ENCODE measurements at places on chromosomes 12 and 14.
A peak's percentile ranks its signal among the peaks of the same experiment; 100 is the strongest.

DNA sequence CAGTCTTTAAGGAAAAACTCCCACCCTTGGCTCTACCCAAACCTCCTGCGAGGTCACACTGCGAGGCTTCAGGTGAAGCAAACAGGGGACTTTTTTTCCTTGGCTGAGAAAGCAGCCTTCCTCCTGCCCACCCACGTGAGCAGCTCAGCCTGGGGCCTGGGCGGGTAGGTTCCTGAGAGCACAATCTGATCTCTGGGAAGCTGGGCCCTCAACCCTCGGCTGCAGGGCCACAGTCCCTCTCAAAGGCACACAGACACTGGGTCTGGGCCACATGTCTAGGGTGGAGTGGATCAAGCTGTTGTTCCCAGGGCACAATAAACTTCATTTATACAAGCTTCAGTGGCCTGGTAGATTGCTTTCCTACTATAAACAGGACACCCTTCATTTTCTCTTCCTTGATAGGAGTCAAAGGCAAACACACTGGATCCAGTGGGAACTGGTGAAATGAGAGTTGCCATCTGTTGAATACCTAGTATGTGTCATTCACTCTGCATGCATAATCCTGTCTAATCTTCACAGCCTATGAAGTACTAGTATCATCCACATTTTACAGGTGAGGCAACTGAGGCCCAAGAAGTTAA is 41.3 kb upstream of the PNMA1 start:
- DNase-seq = no peak

- DNase-seq = no peak
These were observed 4.2 kb downstream of the RARG start for GRCh38 chr12:53227836-53228235.

DNA sequence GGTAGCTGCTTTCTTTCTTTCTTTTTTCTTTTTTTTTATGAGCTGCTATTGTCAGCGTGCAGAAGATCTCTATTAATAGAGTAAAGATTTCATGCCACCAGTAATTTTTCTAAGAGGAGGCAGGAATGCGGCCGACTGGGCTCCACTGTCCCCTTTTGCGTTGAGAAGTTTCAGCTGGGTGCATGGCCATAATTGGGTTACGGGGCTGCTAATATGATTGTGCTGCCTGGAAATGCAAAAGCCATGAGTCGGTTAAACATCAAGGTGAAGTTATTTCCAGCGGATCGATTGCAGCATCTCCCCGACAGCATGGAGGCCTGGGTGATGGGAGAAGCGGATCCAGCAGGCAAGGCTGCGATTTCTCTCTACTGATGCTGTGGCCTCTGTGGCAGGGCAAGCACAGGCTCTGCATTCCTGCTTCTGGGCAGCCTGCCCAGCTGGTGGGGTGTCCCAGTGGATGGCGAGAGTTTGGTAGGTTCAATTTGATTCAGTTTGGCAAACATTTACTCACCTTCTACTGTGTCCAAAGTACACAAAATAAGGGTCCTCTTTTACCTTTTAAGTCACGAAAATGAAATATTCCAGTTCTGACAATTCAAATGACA is 54.4 kb upstream of the PRMT8 start:
- DNase-seq = no peak

DNA sequence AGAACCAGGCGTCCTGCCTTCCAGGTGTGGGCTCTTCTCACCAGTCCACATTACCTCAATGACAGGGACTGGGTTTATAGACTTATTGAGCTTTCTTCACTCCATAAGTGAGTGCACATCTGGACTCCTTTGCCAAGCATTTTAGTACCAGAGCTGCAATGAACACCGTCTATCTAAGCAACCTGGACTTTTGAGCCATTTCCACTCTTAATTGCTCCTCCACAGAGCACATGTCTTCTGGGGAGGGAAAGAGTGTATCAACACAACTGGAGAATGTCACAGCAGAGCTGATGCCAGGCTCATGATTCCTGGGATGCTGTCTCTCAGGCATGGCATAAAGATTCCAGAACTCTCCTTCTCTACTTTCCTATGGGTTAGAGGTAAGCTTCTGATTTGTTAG is 43.0 kb upstream of the BDKRB2 start:
- DNase-seq = no peak

DNA sequence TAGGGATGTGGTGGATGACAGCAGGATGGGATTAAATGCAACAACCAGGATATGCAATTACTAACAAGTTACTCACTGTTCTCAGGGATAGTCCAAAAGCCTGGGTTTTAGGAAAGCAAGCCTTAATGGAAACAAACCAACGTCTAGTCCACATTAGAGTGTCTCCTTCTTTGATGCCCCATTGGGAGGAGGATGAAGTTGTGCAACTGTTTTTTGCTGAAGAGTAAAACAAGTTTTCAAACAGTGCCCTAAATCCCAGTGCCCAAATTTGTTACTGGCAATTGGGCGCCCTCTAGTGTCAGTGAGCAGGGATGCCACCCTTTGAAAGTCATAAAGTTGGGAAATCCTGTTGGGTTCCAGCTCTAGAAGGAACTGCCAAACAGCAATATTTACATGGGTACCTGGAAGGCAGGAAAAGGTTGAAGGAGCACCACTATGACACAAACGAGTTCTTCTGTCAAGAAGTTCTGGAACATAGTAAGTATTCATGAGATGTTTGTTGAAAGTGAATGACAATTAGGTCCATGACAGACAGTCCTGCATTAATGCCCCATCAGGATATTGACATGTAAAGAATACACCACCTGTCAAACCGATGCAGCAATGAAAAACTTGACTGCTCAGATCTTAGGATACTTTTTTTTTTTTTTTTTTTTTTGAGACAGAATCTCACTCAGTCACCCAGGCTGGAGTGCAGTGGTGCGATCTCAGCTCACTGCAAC is 11.1 kb upstream of the DPF3 start:
- peak; percentile 26 for DNase-seq

- no peak for DNase-seq
These were observed 201.5 kb upstream of the CAND1 start for GRCh38 chr12:67067453-67068203.

GRCh38 chr12:91333966-91334365 is 151.3 kb upstream of the DCN start:
- no peak for DNase-seq

GRCh38 chr14:56754921-56755320 is 55.4 kb downstream of the OTX2 start:
- no peak for DNase-seq
